ENCODE measurements at places on chromosomes 4 and X. TPM values are rescaled to one million over a fixed set of nuclear protein-coding genes. Genes with fewer than 3 reads are reported as not detected.

The RASL11B gene
- not detected for total RNA-seq

DNA sequence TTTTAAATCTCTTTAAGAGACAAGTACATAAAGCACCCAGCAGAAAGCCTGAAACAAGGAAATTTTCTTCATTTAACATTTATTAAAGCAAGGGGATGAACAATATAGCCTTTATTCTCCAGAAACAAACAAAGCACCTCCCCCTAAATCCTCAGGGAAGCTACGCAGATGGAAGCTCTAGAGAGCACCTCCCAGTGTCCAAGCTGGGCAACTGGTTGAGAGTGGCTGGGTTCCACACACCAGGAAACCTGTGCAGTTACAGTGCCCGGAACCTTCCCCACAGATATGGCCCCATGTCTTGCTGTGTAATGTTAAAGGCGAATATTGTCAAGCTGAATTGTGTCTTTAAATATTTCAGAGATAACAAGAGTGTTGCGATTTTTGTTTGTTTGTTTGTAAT, 8.9 kb upstream of the TRIML1 start:
- no peak for DNase-seq

The UGT2B11 gene
- total RNA-seq, result not detected

- no peak for DNase-seq
These were observed 96.0 kb upstream of the C1GALT1C1 start for GRCh38 chrX:120725874-120726273.

GRCh38 chrX:24466025-24466424, 939 bp downstream of the PDK3 start:
- no peak for DNase-seq

The CETN2 gene
- total RNA-seq, result 23.2 TPM
